ENCODE measurements at places on chromosomes 2 and 18. TPM values are rescaled to one million over a fixed set of nuclear protein-coding genes. Genes with fewer than 3 reads are reported as not detected.

Gene RALB
- total RNA-seq = 12.9 TPM

Gene CSRNP3
- not detected for total RNA-seq

Gene HK2
- 10.6 TPM for total RNA-seq

Gene CIB4
- total RNA-seq = not detected

Gene FAM124B
- total RNA-seq = 1.2 TPM

Gene IL1R1
- total RNA-seq = 1.7 TPM

Gene FHOD3
- total RNA-seq = 0.06 TPM

Gene RGPD8
- 35.9 TPM for total RNA-seq

Gene SERPINB11
- total RNA-seq = not detected

Gene KATNAL2
- 0.70 TPM for total RNA-seq

Gene MRO
- total RNA-seq = not detected

Gene DSC2
- total RNA-seq = 0.16 TPM

Gene FBLN7
- 12.9 TPM for total RNA-seq

Gene RNU2-63P
- not detected for total RNA-seq

Gene SP140
- total RNA-seq = 67.9 TPM

Gene LANCL1
- 25.5 TPM for total RNA-seq

Gene TMEM163
- total RNA-seq = 0.73 TPM

Gene CNDP2
- 137 TPM for total RNA-seq

Gene LHCGR
- not detected for total RNA-seq

Gene SLC14A1
- 2.2 TPM for total RNA-seq

Gene CTAGE1
- not detected for total RNA-seq

Gene RNF144A
- total RNA-seq = 85.7 TPM

Gene ANTXR1
- 0.62 TPM for total RNA-seq

Gene ANKRD53
- total RNA-seq = 0.23 TPM

Gene RSAD2
- total RNA-seq = 6.7 TPM
